ENCODE measurements at places on chromosomes 13 and 19.

- no peak for DNase-seq
Measured at GRCh38 chr13:49497272-49497671, 1.5 kb downstream of the PHF11 start.

- no peak for DNase-seq
Measured at GRCh38 chr19:46723023-46723461, 6.1 kb upstream of the PRKD2 start.

GRCh38 chr19:29389495-29389894, 136.3 kb upstream of the VSTM2B start:
- no peak for DNase-seq

- no peak for DNase-seq
Measured at GRCh38 chr19:46017095-46017429, 5.8 kb downstream of the PGLYRP1 start.

GRCh38 chr13:99075268-99076191, 97.7 kb upstream of the DOCK9 start:
- no peak for DNase-seq

All from stimulated activated CD8-positive, alpha-beta memory T cell treated with anti-CD3 and anti-CD28 coated beads, Interleukin-7, amount 100 ng/mL, for 48 hours (primary cell).